ENCODE measurements at places on chromosomes 1 and 21. TPM values are rescaled to one million over a fixed set of nuclear protein-coding genes. Genes with fewer than 3 reads are reported as not detected.

- DNase-seq: no peak
These were observed 79.3 kb upstream of the LYST start for GRCh38 chr1:235945775-235946570.

DNA sequence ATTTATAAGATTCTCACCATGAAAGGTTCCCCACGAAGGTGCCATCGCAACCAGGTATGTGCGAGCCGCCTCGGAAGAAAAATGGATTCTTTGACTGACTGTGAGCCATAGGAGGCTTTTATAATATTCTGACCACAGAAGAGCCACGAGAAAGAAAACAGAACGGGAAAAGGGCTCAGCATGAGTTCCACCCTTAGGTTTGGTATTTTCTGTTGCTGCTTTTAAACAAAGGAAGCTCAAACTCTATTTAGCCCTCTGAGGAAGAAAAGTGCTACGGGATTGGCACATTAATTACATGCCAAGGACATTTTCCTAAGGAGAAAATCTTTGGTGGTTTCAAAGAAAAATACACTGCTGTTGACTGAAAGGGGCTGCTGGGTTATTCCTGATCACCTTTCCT, 39.3 kb downstream of the MIS18A start:
- no peak for DNase-seq

KRTAP19-4 gene
- not detected for total RNA-seq

DNA sequence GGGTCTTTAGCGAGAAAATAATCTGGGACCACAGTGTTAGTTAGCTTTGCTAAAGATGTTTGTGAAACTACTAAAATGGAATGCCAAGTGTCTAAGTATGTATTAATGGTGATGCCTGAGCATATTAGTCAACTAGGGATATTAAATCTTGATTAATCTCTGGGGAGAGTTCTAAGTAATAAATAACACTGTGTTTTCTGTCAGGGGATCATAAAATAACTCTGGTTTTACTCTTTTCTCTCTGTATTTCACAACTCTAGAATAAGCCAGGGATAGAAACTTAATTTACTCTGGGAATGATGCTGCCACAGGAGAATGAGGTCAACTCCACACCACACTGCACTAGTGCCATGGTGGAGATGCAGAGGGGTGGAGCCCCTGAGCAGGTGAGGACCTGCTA, 399.2 kb downstream of the PTBP2 start:
- no peak for DNase-seq

PCSK9 gene
- total RNA-seq: not detected

MSTO1 gene
- total RNA-seq: 99.1 TPM

DNA sequence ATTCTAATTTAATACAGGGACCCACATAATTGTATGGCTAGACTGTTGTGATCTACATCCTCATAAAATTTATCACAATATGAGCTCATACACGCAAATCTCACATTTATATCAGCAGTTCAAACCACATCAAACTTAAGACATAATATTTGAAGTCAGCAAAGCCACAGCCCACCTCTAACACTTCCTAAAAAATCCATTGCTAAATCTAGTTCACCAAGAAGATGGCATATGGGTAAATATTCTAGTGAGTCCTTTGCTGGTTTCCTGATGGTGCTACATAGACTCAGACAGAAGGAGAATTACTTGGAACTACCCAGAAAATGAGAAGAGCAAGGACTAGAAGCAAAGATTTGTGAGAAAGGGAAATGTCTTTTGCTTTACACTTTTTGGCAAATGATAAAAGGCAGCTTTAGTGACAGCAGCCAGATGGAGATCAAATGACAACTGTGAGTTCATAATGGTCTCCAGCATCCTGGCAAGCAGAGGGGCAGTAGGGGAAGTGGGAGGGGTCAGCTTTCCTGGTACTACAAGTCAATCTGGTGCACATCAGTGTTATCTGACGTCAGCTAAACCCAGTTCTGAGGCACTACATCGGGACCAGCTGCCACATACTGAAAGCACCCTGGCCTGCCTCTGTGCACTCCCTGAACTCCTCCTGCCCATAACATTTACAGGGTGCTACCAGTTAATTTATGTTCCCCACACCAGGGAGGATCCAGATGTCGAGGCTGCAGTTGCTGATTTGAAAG, 10.6 kb upstream of the GADD45A start:
- peak; percentile 32 for DNase-seq

DNA sequence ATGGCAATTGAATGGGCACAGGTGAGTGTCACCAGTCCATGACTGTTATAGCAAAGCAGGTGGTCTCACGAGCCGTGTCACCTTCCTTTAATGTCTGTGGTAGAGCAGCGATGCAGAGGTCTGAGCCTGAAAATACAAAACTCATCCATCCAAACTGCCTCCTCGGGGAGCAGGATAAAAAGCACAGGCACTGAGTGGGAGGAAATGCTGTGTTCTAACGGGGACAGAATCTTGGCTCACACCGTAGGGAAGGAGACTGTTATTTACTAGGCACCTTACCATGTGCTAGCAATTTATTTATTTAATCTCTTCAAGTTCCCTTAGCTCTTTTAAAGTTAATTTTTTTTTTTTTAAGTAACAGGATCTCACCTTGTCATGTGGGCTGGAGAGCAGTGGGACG, 1.2 kb downstream of the ASCL5 start:
- DNase-seq: no peak

ETV3L gene
- total RNA-seq: not detected

SLC6A17 gene
- 0.10 TPM for total RNA-seq

ZNF326 gene
- 28.1 TPM for total RNA-seq

CHAF1B gene
- 35.6 TPM for total RNA-seq

- no peak for DNase-seq
These were observed 184.0 kb downstream of the VPS13D start for GRCh38 chr1:12413664-12414410.

GRCh38 chr1:157646144-157646543, 48.3 kb upstream of the FCRL4 start:
- DNase-seq: no peak

CFAP107 gene
- total RNA-seq: not detected

DNA sequence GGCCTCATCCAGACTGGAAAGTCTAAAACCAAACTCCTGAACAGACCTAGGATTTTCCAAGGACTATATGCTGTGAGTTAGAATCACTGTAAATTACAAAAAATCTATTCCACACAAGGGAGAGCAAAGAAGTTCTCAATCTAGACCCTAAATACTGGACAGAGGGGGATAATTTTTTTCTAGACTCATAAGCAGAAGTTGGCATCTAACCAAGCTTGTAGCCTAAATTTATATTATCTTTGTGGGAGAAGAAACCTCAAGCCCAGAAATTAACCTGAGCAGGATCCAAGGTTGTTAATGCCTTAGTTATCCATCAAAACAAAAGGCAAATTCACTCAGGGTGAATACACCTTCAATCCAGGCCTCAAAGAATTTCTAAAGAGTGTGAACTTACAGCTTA, 290.2 kb downstream of the SMYD3 start:
- DNase-seq: no peak

- no peak for DNase-seq
These were observed 6.6 kb downstream of the SCAF4 start for GRCh38 chr21:31725202-31725839.

DNA sequence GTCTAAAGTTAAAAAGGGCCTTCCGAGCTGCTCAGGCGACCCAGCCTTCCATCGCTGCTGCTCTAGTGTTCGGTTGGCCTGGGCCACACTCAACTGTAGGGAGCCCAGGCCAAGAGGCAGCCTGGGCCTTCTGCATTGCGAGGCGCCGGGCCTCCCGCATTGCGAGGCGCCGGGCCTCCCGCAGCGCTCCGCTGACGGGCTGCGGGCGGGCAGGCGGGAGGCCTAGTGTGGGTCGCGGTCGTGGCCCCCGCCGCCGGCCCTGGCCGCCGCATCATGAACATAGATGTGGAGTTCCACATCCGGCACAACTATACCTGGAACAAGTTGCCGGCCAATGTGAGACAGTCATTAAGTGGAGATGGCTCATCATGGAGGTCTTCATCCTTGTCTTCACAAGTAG, 48.3 kb downstream of the PPIAL4G start:
- no peak for DNase-seq

DNA sequence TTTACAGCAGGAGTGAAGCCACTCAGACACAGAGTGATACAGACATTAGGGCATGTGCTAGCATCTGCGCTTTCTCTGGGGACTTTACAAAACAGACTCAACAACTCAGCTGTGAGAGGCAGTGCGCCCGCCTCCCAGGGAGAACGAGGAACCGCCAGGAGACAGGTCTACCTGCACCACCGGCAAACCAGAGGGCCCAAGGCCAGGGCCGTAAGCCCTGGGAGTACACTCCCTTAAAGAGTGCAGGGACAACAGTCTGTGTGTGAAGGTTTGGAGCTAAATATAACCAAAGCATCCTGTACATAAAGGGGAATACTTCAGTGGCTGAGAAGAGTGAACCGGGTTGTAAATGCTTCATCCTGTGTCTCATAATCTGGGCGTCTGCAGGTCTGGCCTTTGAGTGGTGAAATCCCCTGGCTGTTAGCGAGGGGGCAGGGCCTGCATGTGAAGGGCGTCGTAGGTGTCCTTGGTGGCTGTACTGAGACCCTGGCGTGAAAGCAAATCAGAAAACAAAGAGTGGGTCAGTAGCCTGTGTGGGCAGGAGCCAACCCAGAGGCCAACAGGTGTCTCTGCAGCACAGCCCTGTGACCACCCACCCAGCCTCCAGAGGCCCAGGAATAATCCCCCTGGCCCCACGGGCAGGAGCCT, 86.9 kb downstream of the CD247 start:
- no peak for DNase-seq

GRCh38 chr1:52697795-52698674, at the start of gene COA7:
Gene COA7 (minus strand): TSS chr1:52698347. CDS start chr1:52698326, 21 bp downstream.
- DNase-seq: peak; percentile 74

SPRR2A gene
- total RNA-seq: not detected

- DNase-seq: no peak
These were observed 131.9 kb upstream of the KCNJ6 start for GRCh38 chr21:38048167-38048566.

GRCh38 chr1:24125456-24125855, 13.5 kb upstream of the MYOM3 start:
- DNase-seq: no peak

DNAI4 gene
- 1.4 TPM for total RNA-seq

ANGPTL1 gene
- not detected for total RNA-seq

GRCh38 chr1:26353210-26353859, 595 bp downstream of the CRYBG2 start:
- no peak for DNase-seq

GRCh38 chr1:26373789-26374188, 1.2 kb upstream of the ZNF683 start:
- no peak for DNase-seq

DNA sequence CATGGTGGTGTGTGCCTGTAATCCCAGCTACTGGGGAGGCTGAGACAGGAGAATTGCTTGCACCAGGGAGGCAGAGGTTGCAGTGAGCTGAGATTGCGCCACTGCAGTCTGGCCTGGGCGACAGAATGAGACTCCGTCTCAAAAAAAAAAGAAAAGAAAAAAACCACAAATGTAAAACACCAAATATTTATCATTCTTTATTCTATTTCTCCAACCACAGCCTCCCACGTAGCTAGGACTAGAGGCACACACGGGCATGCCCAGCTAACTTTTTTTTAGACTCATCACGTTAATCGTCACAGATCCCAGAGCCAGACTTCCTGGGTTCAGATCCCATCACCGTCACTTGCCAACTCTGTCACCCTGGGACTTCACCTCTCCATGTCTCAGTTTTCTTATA, 13.5 kb downstream of the DNAJC16 start:
- DNase-seq: no peak

SLC5A9 gene
- not detected for total RNA-seq

CASQ1 gene
- not detected for total RNA-seq

All from activated naive CD8-positive, alpha-beta T cell treated with anti-CD3 and anti-CD28 coated beads for 36 hours (primary cell).